ENCODE measurements at places on chromosomes 7 and 10.

DNA sequence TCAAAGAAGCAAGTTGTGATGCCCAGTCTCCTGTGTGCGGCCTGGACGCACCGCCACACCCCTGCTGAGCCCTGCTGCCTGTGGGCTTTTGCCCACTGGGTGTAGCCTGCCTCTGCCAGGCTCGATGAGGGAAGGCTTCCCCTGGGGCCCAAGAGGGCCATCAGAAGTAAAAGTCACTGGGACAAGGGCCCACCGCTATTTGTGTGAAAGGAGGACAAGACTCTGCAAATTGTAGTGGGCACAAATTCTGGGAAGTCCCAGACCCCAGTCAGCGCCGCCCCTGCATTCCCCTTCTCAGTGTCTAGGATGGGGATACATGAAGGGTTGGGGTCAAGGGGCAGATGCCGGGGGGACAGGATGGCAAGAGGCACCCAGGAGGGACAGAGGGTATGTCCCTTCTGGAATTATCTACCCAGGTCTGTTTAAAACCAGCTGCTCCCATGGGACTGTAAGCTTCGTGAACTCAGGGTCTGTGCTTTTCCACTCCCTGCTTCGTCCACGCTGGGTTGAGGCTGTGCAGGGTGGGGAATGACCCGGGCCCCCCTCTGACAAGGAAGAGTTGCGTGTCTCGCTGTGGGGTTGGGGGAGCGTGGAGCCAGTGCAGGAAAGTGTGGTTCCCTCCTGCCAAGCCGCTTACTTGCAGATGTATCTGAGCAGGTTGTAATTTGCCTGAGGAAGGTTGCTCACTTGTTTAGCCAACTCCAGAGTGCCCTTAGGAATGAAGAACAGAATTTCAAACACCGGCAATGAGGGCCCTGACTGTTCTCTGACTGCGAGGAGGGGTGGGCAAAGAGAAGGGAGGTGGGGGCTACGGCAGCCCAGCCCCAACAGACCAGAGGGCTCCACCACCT is 147.2 kb downstream of the MAPK8 start:
- DNase-seq: no peak

GRCh38 chr7:29398011-29398410 is 165.6 kb upstream of the PRR15 start:
- DNase-seq: no peak

DNA sequence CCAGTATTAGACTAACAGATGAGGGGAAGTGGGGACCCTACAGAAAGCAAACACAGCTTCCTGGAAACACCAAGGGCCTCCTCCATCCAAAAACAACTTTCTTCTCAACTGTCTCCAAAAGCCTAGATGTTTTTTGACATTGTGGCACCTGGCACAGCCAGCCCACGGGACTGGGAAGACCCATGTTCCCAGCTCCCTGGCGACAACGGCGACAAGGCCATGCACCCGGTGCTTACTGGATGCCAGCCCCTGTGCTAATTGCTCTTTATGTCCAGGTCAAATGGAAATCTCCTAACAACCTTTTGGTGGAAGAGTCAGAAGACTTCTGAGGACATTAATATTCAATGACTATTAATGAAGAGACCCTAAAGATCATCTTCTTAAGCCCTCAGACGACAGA is 7.1 kb downstream of the FGFR2 start:
- no peak for DNase-seq

- DNase-seq: no peak
These were observed 1293.7 kb upstream of the AUTS2 start for GRCh38 chr7:68304536-68304935.

GRCh38 chr10:128575761-128576160 is 449.5 kb upstream of the MKI67 start:
- no peak for DNase-seq

GRCh38 chr10:19483421-19483820 is 332.8 kb upstream of the PLXDC2 start:
- no peak for DNase-seq

DNA sequence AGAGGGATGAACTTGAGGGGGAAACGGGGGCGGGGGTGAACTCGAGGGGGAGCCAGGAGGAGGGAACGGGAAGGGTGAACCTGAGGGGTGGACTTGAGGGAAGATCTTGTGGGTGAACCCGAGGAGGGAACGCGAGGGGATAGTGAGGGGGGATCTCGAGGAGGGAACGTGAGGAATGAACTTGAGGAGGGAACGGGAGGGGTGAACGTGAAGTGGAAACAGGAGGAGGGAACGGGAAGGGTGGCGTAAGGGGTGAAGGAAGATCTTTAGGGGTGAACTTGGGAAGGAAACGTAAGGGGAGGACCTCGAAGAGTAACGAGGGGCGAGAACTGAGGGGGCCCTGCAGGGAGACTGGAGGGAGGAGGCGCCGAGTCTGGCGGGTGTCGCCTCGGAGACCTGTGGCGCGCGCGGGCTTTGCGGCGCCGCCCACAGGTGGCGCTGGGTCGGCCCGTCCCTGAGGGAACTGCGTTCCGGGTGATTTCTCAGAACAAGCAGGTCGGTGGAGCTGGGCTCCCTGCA is 651 bp downstream of the MYO3A start:
- no peak for DNase-seq

GRCh38 chr10:80444646-80445319 is 9.3 kb upstream of the TSPAN14 start:
- no peak for DNase-seq

DNA sequence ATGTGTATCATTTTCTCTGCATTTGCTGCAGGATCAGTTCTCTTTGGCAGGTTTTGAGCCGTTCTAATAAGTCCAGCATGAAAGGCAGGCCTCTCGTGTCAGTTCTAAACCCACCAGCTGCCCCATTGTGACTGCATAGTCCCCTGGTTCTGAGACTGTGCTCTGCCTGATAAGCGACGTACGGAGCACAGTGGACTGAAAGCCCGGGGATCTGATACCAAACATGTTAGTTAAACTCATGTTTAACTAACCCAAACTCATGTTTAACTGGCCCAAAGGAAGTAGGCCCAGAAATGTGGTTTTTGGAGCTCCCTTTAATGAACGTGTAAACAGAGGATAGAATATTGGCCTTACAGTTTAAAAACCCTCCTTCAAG is 98.0 kb upstream of the PDCD4 start:
- DNase-seq: no peak

GRCh38 chr10:7626283-7626682 is 40.5 kb downstream of the ITIH5 start:
- DNase-seq: no peak

GRCh38 chr10:48658243-48658974 is 26.3 kb upstream of the WDFY4 start:
- DNase-seq: peak; percentile 49

DNA sequence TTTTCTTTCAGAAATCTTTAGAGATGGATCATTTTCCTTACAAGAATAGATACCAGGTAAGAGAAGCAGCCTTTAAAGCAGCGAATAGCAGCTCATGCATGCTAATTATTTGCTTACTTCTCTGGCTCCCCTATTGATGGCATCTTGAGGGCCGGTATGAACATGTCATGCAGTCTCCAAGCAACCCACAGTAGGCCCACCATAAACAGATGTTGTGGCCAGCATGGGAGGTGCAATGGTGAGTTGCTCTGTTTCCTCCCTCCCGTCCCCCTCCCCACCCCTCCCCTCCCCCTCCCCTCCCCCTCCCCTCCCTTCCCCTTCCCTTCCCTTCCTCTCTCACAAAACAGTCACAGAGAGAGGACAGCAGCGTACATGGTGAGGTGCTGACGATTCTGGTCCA is 9.7 kb upstream of the ZNF273 start:
- DNase-seq: no peak

- DNase-seq: no peak
These were observed 7.1 kb downstream of the BAG3 start for GRCh38 chr10:119658274-119658673.

GRCh38 chr10:18620856-18621255 is 30.5 kb downstream of the NSUN6 start:
- no peak for DNase-seq

- DNase-seq: no peak
These were observed 109.3 kb upstream of the ARID5B start for GRCh38 chr10:61792097-61792716.

- DNase-seq: no peak
These were observed 60.6 kb downstream of the PUS7 start for GRCh38 chr7:105461518-105461917.

DNA sequence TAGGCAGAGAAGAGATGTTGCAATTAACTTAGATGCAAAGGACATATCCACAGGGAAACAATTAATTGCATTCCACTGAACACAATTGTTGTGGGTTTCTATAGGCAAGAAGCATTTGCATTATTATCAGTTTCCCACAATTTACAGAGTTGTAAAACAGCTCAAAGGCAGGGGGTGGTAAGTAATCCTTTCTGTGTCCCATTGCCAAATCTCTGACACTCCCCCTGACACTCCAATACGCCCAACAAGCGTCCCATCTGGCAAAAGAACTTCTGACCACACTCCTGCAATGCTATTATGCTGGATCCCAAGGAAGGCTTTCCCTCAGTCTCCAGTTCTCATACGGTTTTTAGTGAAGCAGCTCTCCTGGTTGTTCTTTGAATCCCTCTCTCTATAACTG is 179.8 kb downstream of the CXCL12 start:
- DNase-seq: no peak

DNA sequence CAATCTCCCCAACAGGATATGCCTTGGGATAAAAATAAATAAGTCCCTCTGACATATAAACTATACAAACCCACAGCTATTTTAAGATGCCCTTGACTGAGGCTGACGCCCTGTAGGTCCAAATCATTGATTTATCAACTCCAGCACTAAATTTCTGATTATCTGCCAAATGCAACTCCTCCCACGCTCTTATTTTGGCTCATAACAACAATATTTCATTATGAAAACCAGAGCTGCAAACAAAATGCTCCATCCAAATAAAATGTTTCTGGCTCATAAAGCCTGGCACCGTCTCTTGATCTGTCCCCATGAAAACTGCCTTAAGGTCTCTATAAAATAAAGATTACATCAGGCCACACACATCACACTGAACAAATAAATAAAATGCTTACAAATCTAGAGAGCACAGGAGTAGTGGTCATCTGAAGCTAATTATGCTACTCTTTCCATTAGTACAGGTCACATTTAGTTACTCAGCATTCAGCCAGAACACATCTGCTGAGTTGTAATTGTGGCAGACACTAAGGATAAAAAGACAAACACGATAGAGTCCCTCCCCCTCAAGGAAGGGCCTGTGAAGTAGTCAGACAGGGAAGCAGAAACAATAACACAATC is 28.8 kb downstream of the CACUL1 start:
- no peak for DNase-seq

- no peak for DNase-seq
These were observed 822.3 kb downstream of the PHTF2 start for GRCh38 chr7:78620920-78621319.

GRCh38 chr10:100138921-100139496 is 46.8 kb downstream of the ERLIN1 start:
- DNase-seq: no peak

GRCh38 chr7:129948338-129948737 is 4.4 kb downstream of the UBE2H start:
- DNase-seq: no peak

GRCh38 chr7:23065974-23066373 is 39.6 kb upstream of the KLHL7 start:
- DNase-seq: no peak

GRCh38 chr10:126842836-126843235 is 62.4 kb upstream of the DOCK1 start:
- DNase-seq: no peak

DNA sequence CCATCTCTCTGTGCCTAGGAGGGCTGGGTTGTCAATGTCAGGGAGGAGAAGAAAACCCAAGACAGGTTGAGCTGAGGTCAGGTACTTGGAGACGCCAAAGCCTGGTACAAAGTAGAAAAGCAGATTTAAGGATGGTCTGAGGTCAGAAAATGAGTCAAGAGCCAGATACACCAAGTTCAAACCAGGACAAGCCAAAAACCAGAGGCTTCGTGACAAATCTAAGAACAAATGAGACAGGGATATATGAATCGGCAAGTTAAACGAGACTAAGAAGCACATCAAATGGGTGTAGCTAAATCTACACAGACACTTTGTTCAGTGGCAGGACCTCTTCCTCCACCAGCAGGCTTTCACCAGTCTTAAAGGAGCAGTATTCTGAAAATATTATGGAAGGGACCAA is 34.2 kb downstream of the C7orf33 start:
- no peak for DNase-seq

DNA sequence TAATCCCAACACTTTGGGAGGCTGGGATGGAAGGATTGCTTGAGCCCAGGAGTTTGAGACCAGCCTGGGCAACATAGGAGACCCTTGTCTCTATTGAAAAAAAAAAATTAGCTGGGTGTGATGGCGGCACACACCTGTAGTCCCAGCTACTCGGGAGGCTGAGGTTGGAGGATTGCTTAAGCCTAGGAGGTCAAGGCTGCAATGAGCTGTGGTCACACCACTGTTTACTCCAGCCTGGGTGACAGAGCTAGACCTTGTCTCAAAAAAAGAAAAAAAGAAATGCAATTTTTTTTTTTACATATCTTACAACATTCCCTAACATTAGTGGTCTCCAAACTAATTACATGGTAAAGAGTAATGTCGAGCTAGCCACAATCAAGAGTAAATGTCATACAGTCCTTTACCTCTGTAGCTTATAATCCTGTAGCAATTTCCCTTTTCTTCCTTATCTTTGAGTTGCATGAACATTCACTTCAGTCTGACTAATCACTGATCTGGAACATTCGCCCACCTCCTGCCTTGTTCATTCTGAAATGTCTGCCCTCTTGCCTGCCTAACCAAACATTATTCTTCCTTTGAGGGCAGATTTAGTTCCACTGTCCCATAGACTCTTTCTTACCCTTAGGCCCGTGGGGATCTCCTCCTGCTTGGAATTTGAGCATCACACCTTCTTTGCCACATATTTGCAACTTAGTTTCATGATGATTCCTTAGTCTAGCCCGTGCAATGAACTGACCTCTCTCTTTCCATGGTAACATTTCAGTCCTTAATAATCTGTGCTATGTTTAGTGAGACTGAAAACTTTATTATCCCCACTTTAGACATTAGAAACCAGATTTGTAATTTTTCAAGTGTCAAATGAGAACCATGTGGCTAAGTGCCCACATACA is 4.8 kb upstream of the VCL start:
- no peak for DNase-seq

DNA sequence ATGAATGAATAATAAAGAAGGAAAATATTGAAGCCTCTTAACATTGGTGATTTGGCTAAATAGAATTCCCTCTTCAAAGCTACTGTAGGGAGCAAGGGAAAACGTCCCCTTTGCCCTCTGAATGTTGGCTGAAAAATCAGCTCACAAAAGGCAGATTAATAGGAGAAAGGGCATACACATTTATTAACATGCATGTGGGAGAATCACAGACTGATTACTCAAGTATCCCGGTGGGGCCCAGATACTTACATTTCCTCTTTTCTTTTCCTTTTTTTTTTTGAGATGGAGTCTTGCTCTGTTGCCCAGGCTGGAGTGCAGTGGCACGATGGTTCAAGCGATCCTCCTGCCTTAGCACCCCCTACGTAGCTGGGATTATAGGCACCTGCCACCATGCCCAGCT is 68.5 kb downstream of the HK1 start:
- DNase-seq: no peak

- DNase-seq: no peak
These were observed 826.7 kb downstream of the TYW1 start for GRCh38 chr7:67823345-67823744.

- DNase-seq: no peak
These were observed 121.9 kb upstream of the AKR1E2 start for GRCh38 chr10:4704034-4704545.
